ENCODE measurements at places on chromosomes 2 and 18.

DNA sequence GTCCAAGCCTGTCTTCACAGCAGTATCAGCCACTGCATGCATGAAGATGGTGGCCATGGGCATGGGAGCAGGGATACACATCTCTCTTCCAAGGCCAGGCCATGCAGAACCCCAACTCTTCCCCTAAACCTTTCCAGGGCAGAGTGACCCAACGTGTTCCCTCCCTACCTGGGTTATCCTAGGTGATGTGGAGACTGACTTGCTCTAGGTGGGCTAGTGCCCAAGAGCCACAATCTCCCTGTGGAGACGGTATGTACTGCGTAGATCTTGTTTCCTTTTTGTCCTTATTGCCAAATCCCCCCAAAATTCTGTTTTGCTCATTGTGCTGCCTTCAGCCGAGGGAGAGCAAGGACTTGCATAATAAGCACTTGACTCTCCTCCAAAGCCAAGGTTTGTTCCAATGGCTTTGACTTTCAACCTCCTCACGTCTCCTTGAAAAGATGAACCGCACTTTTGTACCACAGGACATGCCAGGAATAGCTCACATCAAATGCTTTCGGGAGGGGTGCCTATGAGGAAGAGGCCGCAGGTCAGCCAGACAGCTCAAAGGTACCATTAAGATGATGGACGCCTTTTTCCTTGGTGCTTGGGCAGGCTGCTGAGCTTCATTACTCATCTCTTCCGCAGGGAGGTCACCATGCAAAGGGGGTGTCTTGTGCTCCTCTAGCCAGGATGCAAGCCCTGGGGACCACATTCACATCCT is 76.2 kb upstream of the GLI2 start:
- no peak for DNase-seq

- DNase-seq = no peak
These were observed 57.6 kb downstream of the MTCL1 start for GRCh38 chr18:8762968-8763367.

DNA sequence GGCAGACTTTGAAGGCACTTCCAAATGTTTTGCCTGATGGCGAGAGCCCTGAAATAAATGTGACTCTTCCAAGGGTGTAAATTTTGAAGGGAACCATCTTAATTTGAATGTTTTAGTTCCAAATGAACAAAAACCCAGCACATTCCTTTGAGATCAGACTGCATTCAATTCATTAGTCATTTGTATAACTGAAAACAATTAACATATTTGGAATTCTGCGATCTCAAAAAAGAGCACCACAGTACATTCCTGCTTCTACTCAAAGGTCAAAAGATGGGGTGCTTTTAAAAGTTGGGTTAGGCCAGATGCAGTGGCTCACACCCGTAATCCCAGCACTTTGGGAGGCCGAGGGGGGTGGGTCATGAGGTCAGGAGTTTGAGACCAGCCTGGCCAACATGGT is 38.2 kb upstream of the CHRNA1 start:
- no peak for DNase-seq

- DNase-seq = no peak
These were observed 863.9 kb downstream of the SUCLG1 start for GRCh38 chr2:83595121-83595690.

DNA sequence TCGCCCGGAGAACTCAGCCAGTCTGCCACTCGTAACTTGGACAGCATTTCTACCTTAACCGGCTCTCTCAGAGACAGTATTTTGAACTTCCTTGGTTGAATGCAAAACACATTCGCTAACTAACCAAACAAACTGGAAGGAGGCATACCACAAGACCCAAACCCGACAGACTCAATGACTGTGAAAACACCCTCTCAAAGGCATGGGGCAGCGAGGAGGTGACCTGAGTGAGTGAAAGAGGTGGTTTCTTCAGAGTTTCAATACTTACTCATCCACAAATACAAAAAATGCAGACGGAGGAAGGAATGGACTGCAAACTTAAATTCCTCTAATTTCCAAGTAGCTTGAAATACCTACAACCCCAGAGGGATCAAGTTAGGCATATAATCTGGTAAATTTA is 132.9 kb downstream of the GAREM1 start:
- no peak for DNase-seq

DNA sequence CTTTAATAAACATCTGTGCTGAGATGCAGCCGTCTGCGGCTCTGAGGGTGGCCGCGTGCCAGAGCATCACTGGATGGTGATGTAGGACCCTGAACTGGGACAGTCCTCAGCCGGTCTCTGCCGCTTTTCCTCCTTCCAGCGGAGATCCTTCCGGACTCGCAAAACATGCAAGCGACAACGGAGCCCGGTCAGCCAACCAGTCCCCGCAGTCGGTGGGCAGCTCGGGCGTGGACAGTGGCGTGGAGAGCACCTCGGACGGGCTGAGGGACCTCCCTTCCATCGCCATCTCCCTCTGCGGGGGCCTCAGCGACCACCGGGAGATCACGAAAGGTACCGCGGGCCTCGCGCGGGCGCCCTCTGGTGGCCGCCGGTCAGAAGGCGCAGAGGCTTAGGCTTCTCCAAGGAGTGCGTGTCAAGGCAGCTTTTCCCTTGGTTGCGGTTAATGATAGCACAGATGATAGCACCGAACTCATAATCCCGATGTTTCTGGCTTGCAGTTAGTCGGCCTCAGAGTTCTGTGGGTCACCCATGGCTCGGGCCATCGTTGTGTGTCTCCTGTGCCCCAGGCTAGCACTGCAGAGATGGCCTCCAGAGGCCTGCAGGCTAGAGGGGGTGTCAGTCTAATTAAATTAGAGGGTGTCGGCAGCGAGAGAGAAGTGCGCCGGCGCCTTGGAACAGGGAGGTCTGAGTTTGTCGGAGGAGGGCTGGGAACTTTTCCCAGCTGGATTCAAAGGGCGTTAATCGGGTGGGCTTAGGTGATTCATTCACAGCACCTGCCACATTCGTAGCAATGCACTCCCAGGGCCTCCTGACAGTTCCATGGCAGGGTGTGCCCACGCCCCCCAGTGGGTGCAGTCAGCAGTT is 38.5 kb downstream of the LPIN1 start:
- peak; percentile 46 for DNase-seq

DNA sequence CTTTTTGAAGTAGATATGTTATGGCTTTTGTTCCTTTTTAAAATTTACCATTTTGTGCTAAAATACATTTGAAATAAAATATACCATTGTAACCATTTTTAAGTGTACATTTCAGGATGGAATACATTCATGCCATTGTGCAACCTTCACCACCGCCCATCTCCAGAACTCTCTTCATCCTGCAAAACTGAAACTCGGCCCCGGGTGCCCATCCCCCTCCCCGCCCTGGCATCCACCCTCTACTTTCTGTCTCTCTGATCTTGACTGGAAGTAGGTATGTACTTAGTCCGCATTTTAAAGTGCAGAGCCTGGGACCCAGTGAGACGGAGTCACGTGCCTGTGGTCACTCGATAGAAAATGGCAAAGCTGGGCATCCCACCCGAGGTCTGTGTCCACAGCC is 45.6 kb downstream of the DIPK1C start:
- DNase-seq = no peak

DNA sequence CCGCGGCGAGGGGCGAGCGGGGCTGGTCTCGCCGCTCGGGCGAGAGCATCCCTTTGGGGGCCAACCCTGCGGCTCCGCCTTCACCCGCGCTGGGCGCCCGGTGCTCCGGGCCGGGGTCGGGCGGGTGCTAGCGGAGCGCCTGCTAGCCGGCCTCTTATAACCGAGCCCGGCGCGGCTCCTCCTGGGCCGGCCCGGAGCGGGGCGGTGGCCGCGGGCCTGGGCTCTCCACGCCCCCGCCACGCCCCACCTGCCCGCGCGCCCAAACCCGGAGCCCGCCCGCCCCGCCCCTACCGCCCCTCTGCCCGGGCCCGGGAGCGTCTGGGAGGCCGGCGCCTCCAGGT is at the start of gene FOXI3:
Gene FOXI3, minus strand, starts transcription at position 129 of the 341 bp plus-strand sequence. CDS start 158 bp downstream, outside the sequence.
- DNase-seq = no peak

GRCh38 chr2:17115042-17115441 is 403.2 kb downstream of the RAD51AP2 start:
- DNase-seq = no peak

DNA sequence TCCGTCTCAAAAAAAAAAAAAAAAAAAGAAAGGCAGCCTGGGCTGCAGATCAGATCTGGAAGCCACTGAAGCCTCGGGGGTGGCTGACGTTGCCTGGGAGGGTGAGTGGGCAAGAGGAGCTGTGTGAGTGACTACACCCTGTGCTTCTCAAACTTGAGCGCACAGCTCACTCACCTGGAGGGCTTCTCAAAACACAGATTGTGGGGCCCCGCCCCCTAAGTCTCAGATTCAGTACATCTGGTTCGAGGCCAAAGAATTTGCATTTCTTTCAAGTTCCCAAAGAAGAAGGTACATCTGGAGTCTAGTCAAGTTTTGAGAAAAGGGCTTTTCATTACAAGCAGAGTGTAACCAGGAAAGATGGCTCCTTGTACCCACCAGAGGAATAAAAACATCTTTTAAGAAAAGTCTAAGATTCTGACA is 97.7 kb upstream of the CAB39 start:
- DNase-seq = no peak

DNA sequence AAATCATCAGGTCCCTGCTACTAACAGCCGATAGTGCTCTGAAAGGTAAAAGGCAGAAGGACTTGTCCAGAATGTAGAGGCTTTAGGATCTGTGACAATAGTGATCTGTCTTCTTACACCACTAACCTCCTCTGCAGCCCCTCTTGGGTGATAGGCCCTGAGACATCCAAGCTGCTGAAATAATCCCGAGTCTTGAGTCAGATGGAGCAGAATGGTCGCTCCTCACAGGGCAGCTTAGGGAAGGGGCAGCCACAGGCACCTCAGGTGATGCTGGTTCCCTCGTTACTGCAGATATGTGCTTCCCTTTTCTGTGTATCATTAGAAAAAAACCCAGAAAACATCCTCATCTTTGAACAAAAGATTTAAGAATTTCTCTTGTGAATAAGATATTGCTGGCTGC is 157.1 kb upstream of the DLX2 start:
- DNase-seq = no peak

- DNase-seq = no peak
These were observed 50.4 kb downstream of the CDCA7 start for GRCh38 chr2:173404841-173405750.

GRCh38 chr2:95359031-95359430 is 43.5 kb upstream of the FAHD2A start:
- peak; percentile 52 for DNase-seq

DNA sequence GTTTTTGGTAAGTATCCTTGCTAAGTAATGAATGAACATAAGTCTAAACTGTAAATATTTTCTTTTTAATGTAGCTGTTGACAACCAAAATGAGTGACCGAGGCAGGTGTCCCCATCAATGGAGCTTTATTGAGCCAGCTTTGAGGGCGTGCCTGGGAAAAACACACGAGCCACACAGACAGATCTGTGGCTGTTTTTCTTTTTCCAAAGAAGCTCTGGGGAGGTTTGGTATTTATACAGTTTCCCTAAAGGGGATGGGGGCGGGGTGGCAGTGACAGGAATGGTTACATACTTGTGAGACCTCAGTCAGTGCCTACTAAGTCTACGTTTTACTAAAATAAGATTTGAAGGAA is 11.2 kb downstream of the DBI start:
- DNase-seq = no peak

GRCh38 chr2:71505086-71505769 is 51.9 kb downstream of the DYSF start:
- peak; percentile 80 for DNase-seq

- DNase-seq = no peak
These were observed 28.4 kb downstream of the NAB1 start for GRCh38 chr2:190677255-190677654.

DNA sequence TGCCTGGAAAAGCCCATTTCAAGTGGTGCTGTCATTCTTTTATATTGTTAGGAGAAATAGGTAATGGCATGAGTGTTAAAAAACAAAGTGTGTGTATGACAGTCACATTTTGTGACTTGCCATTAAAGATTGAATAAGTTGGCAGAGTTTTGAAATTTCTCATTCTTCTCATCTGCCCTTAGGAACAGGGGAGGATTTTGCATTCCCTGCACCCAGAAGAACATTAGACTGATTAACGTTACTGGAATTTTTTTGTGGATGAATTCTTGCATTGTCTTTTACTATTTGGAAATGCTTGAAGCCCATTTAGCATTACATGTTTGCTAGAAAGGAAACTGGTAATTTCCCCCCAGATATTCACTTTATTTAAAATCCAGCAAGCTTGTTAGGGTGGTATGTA is 162.2 kb downstream of the BABAM2 start:
- DNase-seq = peak; percentile 77

- peak; percentile 31 for DNase-seq
These were observed 20.4 kb downstream of the CMPK2 start for GRCh38 chr2:6845312-6845711.
